ENCODE measurements at places on chromosomes 12 and 14.

GRCh38 chr12:93134893-93135285 lies 205.8 kb upstream of the EEA1 start:
- DNase-seq, result no peak

GRCh38 chr14:22802860-22803686 lies 12.2 kb downstream of the SLC7A7 start:
- no peak for DNase-seq

DNA sequence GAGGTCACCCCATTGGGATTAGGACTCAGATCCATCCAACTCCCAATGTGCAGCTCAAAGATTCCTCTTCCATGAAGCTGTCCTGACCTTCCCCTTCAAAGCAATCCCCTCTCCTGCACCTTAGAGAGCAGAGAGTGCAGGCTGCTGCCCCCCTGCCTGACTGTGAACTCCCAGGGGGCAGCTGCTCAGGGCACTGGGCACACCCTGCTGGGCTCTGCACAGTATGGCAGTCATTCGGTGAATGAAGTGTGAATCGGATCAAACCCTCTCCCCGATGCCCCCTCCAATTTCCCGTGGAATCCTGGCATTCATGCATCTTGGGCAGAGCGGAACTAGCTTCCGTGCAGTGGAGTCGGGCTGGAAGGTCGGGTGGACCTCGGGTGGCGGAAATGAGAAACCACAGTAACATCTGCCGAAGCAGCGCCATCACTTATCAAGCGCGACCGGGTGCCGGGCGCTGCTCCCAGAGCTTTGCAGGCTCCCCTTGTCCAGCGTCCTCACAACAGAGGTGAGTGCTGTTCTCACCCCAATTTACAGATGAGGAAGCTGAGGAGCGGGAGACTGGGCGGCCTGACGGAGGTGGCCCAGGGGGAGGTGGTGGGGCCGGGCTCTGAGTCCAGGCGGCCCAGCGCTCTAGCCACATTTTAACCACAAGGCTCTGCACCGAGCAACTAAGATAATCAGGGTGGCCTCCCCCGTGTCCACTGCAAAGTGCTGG lies 14.7 kb downstream of the GALNT9 start:
- no peak for DNase-seq

GRCh38 chr12:93006471-93007208 lies 77.5 kb upstream of the EEA1 start:
- DNase-seq, result no peak

- no peak for DNase-seq
Measured at GRCh38 chr12:49864798-49865090, 21.8 kb upstream of the BCDIN3D start.

DNA sequence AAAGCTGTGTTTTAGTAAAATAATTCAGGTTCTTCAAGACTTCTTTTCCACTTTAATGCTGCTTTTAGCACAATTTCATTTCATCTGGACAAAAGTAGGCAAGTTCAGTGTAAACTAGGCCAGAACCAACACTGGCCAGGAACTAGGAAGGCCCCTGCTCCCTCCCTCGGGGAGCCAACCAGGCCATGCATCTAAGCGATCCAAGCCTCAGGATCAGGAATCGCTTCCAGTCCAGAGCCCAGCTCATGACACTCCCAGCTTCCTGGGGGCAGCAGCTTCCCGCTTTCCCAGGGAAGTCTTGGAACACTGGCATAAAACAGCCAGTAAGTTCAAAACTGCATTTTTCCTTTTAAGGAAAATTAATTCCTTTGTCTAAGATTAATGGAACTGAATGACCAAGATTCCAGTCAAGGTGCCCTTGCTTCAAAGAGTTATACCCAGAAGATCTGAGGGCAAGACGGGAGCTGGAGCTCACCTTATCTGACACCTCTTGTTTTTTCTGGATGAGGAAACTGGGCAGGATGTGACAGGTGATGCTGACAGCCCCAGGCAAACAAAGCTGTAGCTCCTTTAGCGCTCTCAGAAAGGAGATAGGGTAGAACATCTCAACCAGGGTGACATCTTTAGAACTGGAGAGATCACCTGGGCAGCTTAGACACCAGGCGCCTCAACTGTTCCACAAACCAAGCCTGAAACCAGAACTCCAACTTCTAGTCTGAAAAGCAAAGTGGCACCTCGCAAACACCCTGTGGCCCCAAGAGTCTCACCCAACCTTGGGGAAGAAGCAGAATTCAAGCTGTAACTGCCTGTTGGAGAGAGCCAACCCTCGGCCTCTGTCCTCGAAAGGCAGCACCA lies 61.4 kb upstream of the PNMA1 start:
- DNase-seq, result no peak

- no peak for DNase-seq
Measured at GRCh38 chr12:122545855-122546254, 18.8 kb downstream of the KNTC1 start.

DNA sequence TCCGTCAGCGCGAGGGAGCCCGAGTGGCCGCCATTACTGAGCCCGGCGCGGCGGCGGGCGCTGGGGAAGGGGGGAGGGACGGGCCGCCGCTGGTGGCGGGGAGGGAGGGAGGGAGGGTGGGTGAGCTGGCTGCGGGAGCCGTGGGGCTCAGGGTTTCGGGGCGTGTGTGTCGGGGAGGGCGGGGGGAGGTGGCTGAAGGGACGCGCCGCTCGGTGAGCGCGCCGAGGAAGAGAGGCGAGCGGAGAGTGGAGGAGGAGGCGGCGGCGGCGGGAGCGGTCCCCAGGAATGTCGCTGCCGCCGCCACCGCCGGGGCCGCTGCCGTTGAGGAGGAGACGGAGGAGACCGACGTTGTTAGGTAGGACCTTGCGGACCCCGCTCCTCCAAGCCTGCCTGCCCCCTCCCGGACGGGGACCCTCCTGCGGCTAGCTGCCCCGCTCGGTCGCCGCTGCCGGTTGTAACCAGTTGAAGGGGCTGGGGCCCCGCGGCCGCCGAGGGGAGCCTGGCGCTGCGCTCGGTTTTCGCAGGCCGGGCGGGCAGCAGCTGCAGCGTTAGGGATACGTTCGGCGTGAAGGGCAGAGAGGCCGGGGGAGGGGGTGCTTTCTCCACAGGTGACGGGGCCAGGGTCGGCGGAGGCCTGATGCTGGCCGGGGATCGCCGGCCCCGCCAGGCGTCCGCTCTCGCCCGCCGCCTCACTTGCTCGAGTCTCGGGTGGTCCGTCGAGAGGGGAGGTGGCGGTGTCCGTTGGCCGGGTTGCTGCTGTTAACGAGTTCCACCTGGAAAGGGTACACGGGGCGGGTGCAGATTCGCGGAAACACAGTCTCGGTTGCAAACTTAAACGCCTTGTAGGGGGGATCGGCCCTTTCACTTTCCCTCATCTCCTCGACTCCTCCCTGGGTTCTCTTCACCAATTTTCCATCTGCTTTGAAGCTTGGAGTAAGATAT lies at the start of gene ARHGAP5:
TSS of gene ARHGAP5 (plus strand) at position 224 of the 942 bp plus-strand sequence. CDS start 13,366 bp downstream, outside the sequence.
- no peak for DNase-seq

- no peak for DNase-seq
Measured at GRCh38 chr12:108890208-108890607, 10.3 kb downstream of the DAO start.

DNA sequence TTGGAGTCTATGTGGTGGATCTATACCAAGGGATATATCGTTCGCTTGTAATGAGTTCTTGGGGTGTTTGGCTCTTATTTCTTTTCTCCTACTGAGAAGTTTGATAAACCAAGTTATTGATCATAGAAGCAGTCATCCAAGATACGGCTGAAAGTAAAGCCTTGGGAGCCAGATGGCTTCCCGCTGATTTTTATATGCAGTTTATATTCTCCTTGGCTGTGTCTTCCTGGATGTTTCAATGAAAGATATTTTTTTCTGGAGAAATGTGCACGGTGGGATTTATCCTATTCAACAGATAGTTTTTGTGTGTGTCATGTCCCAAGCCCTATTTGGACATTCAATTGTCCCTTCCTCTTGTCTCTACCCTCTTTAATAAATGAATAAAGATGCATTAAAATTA lies 289.0 kb downstream of the ERC1 start:
- no peak for DNase-seq

DNA sequence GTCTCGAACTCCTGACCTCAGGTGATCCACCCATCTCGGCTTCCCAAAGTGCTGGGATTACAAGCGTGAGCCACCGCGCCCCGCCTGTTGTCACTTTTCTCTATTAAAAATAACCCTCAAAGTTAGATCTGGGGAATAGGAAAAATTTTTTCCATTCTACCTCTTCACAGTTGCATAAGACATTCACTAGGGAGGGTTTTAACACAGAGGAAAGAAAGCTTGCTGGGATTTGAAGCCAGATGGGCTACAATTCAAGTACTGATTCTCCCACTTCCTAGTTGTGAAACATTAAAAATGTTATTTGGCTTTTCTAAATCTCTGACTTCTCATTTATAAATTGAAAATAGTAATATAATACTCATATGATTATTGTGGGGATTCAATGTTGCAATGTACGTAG lies 23.3 kb upstream of the SLC15A5 start:
- no peak for DNase-seq

GRCh38 chr12:79661629-79662028 lies 29.1 kb downstream of the PAWR start:
- DNase-seq, result no peak

DNA sequence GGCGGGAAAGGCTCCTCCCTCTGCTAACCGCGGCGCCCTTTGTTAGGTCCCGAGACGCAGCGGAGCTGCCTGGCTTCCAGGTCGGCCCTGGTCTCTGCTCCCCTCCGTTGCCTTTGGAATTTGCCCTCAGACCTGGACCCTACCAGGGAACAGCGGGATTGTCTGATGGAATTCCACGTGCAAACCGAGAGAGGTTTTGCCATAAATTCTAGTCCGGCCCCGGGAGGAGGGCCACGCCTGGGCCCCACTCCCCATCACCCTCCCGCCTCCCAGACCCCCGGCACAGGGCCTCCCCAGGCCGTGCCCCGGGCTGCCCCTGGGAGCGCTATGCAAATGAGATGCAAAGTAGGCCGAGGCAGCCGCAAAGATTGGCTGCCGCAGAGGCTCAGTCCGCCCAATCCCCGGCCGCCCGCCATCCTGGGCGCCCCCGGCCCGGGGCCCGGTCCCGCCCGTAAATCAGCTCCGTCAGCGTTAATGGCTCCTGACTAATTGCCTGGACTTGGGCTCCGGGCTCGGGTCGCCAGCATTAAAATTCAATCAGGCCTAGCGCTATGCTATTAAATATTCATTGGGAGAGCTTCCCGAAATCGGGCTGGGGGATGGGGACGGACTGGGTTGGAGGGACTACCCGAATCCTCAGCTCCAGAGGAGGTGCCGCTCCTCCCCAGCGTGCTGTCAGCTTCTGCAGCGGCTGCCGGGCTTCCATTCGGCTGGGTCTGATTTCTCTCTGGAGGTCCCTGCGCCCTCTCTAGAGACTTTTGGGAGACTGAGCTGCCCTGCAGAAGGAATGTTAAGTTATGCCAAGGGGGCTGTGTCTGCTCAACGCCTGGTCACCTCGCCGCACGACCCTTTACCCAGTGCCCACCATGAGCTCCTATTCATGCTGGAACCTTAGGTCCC lies 15.7 kb upstream of the FIGNL2 start:
- no peak for DNase-seq

DNA sequence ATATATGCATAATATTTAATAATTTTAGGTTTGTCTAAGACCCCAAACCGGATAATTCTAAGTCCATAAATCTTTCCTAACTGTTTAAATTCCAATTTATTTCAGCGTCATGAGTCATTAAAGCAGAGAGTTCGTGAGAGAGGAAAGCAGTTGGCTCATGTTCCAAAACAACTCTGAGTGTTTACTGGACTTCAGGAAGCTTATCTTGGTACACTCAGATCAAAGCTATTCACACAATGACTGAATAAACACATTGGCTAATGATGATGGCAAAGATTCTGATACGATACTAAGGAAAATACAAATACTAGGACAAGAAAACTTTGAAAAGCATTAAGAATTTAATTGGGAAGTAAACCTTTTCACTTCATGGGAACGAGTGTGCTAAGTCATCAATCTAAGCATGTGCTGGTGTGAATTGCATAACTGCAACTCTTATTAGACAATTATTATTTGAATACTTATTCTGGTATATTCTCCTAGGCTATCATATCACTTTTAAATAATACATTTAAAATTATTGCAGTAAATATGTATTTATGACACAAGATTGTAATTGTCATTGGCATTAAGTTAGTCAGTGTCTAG lies 34.8 kb upstream of the CLEC14A start:
- DNase-seq, result no peak

DNA sequence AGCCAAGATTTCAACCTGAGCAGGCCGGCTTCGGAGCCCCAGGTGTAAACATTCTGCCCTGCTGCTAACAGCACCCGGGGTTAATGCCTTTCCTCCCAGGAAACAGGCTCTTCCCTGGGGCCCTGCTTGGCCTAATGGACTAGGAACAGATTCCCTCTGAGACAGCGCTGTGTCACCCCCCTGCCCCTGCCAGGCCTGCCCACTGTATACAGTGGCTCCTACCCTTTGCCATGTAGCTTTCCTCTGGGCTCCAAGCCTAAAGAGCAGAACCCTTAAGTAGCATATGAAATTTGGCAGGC lies 28.3 kb upstream of the BCDIN3D start:
- DNase-seq, result no peak

GRCh38 chr14:46306267-46306666 lies 345.3 kb downstream of the RPL10L start:
- DNase-seq, result no peak

DNA sequence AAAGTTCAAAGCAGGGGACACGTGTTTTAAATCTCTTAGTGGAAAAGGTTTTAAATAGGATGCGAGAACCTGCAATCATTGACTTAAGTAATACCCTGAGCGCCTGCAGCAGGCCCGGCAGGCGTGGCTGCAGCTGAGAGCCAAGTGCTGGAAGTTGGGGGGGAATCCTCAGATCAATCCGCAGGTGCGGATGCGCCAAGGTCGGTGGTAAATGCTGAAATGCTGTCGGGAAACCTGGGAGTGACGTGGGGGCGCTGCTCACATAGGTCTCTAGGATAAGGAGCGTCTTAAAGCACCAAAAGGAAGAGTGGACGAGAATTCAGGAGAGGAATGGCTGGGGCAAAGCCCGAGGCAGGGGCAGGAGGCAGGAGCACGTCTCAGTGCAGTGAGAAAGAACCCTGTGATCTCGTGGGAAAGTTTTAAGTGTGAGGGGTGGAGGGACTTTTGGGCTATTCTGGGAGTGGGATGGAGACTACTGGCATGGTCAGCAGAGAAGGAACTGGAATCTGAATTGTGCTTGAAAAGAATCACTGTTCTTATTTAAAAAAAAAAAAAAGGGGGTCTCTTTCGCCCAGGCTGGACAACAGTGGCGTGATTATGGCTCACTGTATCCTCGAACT lies 883 bp upstream of the CDCA4 start:
- peak; percentile 51 for DNase-seq

GRCh38 chr14:48584031-48584430 lies 908.6 kb upstream of the MDGA2 start:
- peak; percentile 37 for DNase-seq

- no peak for DNase-seq
Measured at GRCh38 chr14:102295270-102295669, 9.7 kb downstream of the MOK start.

DNA sequence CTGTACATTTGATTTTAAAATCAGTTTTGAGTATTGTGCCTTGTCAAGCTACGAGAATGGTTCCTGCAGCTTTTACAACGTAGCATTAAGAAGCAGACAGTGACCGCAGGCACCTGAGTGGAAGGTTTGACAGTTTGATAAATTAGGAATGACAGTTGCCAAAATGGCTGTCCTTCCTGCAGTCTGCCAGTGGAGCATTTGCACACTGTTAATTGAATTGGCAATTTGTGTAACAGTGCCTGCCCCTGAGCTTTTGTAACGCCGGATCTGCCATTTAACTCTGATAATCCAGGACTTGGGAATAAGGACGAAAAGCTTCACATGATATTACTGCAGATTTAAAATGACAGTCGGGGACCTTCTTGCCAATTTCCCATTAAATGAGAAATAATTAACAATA lies 385.3 kb downstream of the NPAS3 start:
- no peak for DNase-seq

GRCh38 chr12:90842477-90842876 lies 112.5 kb downstream of the CCER1 start:
- peak; percentile 30 for DNase-seq

GRCh38 chr14:39447175-39447661 lies 15.0 kb upstream of the FBXO33 start:
- no peak for DNase-seq

Data from mammary epithelial cell (primary cell).